Left lobe of liver (tissue), 2 donors: ENCODE measurements at places on chromosomes 11 and 22. TPM values are rescaled to one million over a fixed set of nuclear protein-coding genes. Genes with fewer than 3 reads are reported as not detected.

The PITPNB gene
- total RNA-seq, result 30.6 TPM

The MYO18B gene
- not detected for total RNA-seq

GRCh38 chr22:24089951-24090350, 78.8 kb downstream of the CABIN1 start:
- DNase-seq, result peak; percentile 33

- DNase-seq, result peak; percentile 66
Measured at GRCh38 chr11:120985718-120986569, 38.0 kb upstream of the TBCEL start.

DNA sequence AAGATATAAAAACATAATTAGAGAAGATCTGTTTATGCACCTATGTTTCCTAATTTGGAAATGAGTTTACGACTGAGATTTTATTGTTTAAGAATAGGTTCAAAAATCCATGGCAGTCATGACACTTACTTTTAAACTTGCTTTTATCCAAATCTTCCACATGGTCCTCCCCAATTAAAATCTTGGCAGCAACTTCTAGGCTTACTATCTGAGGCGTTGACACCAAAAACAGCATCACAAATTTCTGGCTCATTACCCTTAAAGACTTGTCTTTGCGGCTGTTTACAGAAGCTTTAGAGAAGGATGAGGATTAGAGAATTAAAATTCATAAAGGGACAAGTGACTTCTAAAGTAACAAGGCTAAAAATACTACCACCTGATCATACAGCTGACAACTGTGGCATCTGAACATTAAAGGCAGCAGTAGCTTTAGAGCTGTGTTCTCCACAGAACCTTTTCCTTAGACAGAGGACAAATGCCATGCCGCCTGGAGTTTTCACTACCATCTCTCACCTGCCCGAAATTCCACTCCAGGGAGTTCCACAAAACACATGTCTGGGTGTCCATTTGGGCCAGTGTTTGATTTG, 6.4 kb downstream of the E2F8 start:
- DNase-seq, result no peak
